AG10803 (cell line): ENCODE measurements at places on chromosomes 7 and 10.
A peak's percentile ranks its signal among the peaks of the same experiment; 100 is the strongest.

GRCh38 chr10:84190621-84191020 lies 3.7 kb upstream of the CDHR1 start:
- no peak for DNase-seq

- DNase-seq = peak; percentile 21
Observed at GRCh38 chr10:13146379-13146778, 15.0 kb upstream of the MCM10 start.

- DNase-seq = no peak
Observed at GRCh38 chr10:97851341-97852001, 1.8 kb downstream of the GOLGA7B start.

DNA sequence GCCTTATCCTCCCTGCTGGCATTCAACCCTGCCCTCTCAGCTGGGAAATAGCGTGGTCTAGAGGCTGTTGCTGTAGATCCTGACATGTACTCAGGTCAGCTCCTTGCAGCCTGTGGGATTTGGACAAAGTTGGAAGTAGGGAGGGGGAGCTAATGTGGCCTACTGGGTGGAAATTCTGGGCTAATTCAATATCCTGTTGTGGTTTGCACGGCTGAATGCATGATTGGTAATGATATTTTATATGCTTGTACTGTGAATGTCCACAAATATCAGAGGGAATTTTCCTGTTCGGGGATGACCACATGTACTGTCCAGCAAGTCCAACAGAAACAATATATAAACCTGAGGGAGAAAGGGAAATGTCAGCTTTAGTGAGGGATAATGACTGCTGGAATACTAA lies 22.1 kb upstream of the NPVF start:
- no peak for DNase-seq

DNA sequence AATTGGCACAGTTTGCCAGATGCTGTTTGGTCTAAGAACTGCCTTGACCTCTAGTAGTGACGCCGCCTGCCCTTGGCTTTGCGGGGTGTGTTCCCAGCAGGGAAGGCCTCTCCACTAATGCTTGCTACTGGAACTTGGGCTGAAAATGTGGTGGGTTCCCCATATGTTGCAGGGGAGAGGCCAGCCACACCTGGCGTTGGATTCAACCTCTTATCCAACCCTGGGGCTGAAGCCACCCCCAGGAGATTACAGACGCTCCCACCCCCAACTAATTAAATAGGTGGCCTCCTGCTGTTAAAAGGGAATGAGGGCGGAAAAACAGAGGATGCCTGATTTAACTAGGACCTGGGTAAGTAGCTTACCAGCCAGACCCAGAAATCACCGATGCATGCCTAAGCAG lies 19.2 kb upstream of the ATOH7 start:
- no peak for DNase-seq

DNA sequence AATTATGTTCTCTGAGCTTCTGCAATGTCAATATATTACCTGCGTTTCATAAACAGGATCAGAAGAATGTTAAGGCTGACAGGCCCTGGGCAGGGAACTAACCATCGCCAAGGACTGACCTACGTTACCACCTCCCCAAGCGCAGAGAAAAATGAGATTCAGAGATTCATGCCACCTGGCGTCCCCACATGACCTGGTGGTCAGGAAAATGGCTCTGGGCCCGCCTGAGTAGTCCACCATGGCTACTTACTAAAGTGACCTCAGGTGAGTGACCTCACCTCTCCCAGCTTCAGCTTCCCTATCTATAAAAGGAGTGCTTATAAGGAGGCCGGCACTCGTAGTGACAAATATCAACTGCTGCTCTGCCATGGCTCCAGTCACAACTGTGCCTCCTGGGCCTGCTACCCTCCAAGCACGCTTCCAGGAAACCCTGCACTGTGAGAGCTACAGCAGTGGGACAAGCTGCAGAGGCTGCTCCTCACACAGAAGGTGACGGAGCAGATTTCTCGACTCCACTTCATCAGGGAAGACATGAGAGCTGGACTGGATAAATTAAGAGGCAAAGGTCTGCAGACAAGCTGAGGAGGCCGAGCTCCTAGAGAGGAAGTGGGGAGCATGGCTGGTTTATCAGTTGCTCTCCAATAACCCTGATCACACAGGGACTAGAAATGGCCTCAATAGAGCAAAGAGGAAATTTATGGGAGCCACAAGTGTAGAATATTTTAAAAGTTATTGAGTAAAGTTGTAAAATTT lies 103.0 kb downstream of the RNF216 start:
- DNase-seq = no peak

DNA sequence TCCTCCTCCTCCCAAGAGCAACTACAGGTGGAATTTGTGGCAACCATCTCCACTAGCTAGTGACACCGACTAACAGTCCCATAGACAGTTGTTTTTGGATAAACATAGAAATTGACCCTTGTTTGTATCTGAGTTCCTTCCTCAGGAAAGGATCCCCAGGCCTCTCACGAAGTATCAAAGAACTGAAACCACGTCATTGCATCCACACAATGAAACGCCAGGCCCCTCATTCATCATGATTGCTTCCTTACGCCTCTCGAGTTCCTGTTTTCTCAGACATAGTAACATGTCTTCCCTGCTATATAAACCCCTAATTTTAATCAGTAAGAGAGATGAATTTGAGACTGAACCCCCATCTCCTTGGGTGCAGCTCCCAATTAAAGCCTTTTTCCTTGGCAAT lies 18.1 kb downstream of the SLC35G1 start:
- DNase-seq = no peak

GRCh38 chr10:129758207-129759021 lies 205.7 kb downstream of the EBF3 start:
- no peak for DNase-seq

DNA sequence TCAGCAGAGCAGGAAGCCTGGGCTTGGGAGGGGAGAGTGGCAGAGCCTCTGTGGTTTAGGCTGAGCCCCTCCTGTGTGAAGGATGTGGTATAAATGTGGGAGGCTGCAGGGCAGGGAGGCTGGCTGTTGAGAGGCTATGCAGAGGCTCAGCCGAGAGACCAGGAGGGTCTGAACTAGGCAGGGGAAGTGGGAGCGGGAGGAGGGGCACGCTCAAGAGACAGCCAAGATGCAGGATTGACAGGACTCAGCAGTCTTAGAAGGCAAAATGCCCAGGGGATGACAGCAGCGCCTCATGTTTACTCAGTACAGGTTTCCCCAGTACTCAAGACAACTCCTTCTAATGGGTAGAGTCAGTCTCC lies 24.3 kb downstream of the BTBD16 start:
- no peak for DNase-seq

GRCh38 chr10:61000769-61001730 lies 57.1 kb upstream of the RHOBTB1 start:
- DNase-seq = peak; percentile 4

- DNase-seq = peak; percentile 3
Observed at GRCh38 chr7:82578430-82578829, 134.9 kb upstream of the CACNA2D1 start.

DNA sequence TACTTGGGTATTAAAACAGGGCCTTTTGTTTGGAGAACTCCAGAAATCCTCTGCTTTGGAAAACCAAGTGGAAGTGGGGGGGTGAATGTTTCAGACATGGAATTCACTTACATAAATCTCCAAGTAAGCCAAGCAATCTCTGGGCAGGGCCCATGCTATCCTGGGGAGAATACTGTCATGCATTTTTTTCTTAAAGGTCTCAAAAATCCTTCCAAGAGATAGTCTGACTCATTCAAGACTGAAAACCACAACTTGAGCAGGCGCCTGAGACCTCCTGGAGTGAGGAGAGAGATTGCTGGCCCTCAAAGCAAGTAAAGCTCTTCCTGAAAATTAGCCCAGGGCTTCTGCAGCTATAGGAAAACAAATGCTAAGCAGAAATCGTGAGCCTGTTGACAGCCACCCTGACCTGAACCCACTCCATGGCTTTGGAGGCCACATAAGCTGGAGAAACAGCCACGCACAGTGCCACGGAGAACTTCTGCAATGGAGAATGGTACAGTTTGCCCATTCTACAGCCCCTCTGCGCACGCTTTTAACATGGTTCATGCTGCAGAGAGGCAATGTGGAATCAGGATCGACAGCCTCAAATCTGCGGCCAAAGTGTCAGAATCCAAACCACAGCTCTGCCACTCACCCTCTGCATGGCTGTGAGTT lies 203.1 kb upstream of the AUTS2 start:
- DNase-seq = peak; percentile 97

GRCh38 chr7:135206941-135207391 lies 4.4 kb downstream of the WDR91 start:
- no peak for DNase-seq

DNA sequence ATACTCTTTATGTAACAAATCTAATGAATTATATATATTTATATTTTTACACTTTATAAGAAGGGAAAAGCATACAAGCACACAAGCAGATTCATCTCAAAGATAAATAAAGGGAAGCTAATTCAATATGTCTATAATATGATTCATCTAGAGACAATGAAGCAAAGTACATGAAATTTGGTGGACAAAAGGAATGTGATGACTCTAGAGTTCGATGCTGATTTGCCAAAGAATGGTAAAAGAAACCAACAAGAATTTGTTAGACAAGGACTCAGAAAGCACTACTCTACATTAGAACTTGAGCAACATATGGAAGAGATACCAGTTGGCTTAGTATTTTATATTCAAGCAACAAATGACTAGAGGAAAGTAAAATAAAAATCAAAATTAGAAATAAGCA lies 536.5 kb upstream of the TEX47 start:
- peak; percentile 4 for DNase-seq

GRCh38 chr7:112067632-112068540 lies 138.3 kb downstream of the DOCK4 start:
- peak; percentile 11 for DNase-seq

DNA sequence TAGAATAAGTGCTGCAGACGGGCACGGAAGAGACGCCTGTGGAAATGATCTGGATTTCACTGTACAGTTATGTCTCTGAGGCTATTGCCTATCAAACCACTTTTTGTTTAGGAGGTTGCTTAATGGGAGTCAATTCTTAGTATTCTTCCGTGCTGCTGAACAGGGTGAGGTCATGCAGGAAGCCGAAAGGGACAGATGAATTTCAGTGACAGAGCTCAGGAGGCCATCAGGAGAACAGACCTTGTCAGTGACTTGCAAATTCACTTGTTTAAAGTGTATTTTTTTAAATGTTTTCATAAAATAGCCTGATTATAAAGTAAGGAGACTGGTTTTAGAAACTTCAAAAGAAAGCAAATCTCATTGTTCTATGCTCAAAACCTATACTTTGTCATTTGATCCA lies 58.9 kb downstream of the XRCC2 start:
- DNase-seq = no peak

GRCh38 chr7:29254591-29254990 lies 60.0 kb downstream of the CHN2 start:
- no peak for DNase-seq

GRCh38 chr10:36592964-36593363 lies 532.4 kb upstream of the ANKRD30A start:
- DNase-seq = no peak

- no peak for DNase-seq
Observed at GRCh38 chr10:101901340-101901739, 57.7 kb upstream of the KCNIP2 start.

DNA sequence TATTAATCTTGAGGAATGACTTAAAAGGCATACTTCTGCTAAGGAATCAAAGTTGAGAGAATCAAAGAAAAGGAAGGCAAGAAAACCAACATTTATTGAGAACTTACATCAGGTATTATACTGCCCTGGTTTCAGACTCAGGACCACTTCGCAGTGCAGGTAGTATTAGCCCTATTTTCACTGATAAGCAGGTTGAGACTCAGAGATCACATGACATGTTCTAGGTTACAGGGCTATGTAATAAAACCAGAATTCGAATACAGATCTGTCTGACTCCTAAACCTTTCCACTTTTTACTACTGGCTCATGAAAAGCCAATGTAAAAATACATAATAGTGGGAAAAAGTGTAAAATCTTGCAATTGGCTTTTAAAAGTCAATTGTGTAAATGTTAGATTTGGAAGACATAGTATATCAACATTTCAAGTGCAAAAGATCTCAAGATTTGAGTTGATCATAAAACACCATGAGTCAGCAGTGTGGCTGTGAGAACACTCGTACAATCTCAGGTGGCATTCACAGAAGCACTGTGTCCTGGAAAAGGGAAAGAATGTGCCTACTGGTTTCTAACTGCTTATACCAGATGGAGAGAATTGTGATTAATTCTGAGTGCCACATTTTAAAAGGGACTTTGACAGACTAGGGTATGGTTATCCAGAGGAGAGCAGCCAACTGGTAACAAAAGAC lies 195.8 kb upstream of the MKLN1 start:
- DNase-seq = no peak

GRCh38 chr7:116148108-116148507 lies 62.2 kb upstream of the TES start:
- no peak for DNase-seq

DNA sequence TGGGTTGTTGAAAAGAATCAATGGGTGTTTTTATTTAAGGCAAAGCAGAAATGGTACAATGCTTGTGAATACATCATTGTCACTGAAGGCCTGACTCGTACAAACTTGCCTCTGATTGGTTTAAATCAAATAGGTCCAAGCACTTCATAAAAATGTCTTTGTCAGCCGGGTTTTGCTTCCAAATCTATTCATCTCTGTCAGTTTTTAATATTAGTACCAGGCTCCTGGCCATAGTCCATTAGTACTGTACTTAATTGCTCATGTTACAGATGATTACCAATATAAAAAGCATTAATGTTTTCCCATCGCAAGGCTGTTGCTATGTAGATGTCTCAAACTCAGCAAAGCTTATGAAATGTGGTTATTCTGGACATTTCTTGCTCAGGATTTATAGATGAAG lies 171.9 kb downstream of the ARID5B start:
- peak; percentile 48 for DNase-seq

GRCh38 chr7:28483908-28484605 lies 71.7 kb downstream of the CREB5 start:
- DNase-seq = peak; percentile 89

- DNase-seq = no peak
Observed at GRCh38 chr7:38478404-38478803, 152.8 kb downstream of the AMPH start.

DNA sequence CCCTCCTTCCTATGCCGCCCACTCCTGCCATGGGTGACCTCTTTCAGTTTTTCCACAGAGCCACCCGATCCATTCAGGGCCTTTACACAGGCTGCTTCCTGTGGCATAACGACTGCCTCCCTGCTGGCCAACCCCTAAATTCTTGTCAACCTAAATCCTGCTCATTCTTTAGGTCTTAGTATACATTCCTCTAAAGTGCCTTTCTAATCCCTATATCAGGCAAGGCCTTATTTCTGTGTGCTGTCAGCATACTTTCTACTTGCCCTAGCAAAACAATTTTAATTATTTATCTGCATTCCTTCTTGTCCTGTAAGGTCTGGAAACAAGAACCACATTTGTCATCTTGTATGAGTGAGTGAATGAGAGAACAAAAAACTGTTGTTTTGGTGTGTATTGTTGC lies 132.4 kb downstream of the DNAH11 start:
- no peak for DNase-seq

DNA sequence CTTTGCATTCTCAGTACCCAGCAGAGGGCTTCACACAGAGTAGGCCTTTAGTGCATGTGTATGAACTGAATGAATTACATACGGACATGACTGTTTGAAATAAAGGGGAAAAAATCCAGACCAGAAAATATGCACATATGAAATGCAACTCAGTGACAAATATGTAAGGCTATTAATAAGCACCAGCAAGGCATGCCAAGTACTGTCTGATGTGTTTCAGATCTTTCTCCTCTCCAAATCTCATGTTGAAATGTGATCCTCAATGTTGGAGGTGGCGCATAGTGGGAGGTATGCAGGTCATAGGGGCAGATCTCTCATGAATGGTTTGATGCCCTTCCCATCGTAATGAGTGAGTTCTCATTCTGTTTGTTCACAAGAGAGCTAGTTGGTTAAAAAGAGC lies 87.3 kb upstream of the TOMM7 start:
- DNase-seq = no peak
